ENCODE measurements at places on chromosomes 3 and 15.
A peak's percentile ranks its signal among the peaks of the same experiment; 100 is the strongest.

- DNase-seq: no peak
Measured at GRCh38 chr3:156843071-156843808, 17.1 kb downstream of the LEKR1 start.

GRCh38 chr3:195909644-195910498 is 1.5 kb upstream of the TNK2 start:
- peak; percentile 91 for DNase-seq

DNA sequence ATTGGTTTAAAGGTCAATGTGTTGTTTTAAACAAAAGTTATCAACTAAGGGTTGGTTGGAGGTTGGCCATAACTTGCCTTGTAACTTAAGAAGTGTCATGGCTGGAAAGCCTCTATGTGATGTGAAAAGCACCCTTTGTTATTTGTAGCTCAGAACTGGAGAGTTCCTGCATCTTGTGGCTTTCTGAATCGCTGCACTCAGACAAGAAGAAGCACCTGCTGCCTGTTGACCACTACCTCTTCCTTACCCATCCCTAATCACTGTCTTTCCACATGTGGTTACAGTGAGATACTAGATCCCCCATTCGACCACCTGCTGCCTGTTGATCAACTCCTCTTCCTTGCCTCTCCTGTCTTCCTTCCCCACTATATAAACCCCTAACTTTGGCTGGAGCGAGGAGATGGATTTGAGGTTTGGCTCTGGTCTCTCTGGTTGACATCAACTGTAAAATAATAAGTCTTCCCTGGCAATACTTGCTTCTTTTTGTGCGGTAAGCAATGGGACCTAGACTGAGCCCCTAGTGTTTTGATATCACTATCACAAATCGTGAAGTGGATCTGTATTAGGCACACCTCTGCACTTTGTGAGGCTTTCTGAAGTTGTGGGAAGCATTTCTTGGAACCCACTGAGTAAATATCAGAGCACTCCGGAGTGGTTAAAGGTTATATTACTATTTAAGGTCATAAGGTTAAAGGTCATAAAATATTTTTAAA is 13.8 kb downstream of the RPL39L start:
- DNase-seq: no peak

DNA sequence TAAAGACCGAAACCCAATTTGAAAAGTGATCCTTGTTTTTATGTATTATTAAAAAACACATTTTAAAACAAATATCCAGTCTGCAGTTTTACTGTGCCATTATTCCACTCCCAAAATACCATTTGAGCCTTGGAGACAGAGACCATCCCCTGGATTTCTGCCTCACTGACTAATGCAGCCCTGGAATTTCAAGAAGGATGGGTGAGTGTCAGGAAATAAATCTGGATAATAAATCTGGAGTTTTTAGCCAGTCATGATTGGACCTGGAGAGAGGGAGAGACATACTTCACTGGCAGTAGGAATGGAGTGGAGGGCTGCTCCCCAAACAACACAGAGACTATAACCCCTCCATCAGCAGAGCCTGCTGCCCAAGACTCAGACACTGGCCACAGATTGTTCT is 123.3 kb downstream of the MYLK start:
- no peak for DNase-seq

DNA sequence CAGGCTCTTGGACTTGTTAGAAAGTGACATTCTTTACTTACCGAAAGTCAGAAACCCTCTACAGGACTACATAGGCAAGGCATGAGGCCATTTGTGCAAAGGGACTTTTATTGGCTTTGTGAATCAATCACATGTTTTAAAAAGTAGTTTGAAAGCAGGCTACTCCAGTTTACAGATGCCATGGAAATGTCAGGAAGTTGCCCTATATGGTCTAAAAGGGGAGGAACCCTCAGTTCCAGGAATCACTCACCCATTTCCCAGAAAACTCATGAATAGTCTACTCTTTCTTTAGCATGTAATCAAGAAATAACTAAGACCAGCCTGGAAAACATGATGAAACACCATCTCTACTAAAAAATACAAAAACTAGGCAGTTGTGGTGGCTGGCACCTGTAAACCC is 51.0 kb upstream of the MKRN3 start:
- no peak for DNase-seq

- DNase-seq: no peak
Measured at GRCh38 chr3:56314842-56315241, 153.4 kb downstream of the ERC2 start.

- DNase-seq: no peak
Measured at GRCh38 chr3:161558236-161558635, 61.6 kb downstream of the OTOL1 start.

- DNase-seq: no peak
Measured at GRCh38 chr15:94293411-94294402, 62.3 kb downstream of the MCTP2 start.

DNA sequence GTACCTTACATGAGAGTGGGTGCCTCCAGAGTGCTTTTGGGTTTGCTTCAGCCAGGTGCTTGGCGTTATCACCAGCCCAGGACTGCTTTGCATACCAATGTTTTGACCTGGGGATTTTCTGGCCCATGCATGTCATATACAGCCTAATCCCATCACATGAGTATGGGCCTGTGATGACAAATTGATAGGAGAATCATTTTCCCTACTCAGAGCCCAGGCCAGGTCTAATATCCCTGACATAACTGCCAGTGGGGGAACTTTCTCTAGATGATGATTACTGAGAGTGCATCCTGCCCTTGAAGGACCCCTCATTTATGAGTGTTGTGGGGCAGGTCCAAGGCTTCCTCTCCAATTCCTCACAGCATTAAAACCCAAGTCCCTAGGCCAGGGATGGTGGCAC is 197.5 kb upstream of the LYSMD4 start:
- DNase-seq: no peak

DNA sequence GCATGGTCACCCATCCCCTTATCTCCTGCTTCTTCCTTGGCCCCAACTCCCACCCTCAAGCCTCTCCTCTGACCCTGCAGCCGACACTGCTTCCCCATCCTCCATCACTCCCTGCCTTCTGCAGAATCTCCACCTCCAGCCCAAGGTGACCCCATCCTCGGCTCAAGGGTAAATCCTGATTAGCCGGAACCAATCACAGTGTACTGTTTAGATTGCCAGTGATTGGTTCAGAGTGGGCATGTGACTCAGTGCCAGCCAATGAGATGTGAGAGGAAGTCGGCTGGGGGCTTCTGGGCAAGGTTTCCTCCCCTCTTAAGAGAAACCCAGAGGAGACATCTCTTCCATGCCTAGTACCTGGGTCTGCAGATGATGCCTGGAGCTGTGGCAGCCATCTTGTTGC is 10.3 kb downstream of the CACNA2D2 start:
- DNase-seq: no peak

- no peak for DNase-seq
Measured at GRCh38 chr3:74314696-74315095, 299.8 kb downstream of the CNTN3 start.

DNA sequence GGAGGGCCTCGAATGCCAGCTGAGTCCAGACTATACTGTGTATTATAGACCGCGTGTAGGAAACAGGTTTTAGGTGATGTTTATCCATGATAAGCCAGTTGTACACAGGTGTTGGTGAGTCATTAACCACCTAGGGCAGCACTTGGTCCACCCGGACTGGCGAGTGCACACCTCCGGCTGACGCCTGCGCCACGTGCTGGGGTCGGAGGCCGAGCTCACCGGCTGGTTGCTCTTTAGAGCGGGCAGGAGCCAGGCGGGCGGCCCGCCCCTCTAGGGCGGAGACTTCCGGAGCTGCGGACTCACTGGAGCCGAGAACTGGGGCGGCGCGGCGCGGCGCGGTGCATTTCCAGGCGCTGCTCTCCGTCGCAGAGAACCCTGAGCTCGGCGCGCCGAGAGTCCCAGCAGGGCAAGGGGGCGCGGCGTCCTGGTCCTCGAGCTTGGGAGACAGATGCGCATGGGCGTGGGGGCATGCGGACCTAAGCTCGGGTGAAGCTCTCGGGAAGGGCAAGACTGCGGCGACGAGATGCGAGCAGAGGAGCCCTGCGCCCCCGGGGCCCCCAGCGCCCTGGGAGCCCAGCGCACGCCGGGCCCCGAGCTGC is at the start of gene ESYT3:
Gene ESYT3 (plus strand): TSS at position 341 of the 599 bp plus-strand sequence. CDS start 183 bp downstream, at position 524.
- DNase-seq: peak; percentile 77

DNA sequence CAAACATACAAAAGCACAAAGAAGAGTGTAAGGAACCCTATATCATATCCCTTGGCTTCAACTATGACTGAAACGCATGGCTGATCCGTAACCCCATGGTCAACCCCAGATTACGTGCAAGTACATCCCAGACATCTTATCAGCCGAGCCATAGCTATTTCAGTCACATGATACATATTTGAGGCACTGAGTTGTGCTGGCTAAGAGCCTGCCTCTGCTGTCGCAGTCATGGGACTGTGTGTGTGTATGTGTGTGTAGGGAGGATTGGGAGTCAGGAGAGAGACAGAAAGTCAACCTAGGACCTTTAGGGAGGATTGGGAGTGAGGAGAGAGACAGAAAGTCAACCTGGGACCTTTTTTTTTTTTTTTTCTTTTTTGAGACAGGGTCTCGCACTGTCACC is 8.4 kb downstream of the ST6GAL1 start:
- no peak for DNase-seq

DNA sequence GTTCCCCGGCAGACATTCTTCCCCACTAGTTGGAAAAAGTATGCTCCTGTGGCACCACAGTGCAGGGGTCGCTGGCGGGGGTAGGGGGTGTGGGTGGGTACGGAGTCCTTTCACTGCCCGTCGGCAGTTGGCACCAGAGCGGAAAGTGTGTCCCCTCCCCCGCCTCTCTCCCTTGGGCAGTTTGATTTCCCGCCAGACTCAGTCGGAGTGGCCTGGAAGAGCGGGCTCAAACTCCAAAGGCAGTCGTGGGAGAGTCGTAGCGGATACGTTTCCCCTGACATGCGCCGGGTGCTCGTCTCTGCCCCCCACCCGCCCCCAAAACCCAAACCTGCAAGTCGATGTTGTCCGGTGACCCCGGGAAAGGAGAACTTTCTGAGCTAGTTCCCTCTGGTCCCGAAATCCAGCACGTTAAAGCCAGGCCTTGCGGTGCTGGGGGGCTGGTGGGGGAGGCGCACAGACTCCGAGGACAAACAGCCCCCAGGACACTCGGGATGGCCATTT is 4.4 kb upstream of the FOXB1 start:
- no peak for DNase-seq

- no peak for DNase-seq
Measured at GRCh38 chr15:68821841-68822381, 1.2 kb upstream of the ANP32A start.

- no peak for DNase-seq
Measured at GRCh38 chr15:51798281-51798680, 31.2 kb upstream of the TMOD3 start.

DNA sequence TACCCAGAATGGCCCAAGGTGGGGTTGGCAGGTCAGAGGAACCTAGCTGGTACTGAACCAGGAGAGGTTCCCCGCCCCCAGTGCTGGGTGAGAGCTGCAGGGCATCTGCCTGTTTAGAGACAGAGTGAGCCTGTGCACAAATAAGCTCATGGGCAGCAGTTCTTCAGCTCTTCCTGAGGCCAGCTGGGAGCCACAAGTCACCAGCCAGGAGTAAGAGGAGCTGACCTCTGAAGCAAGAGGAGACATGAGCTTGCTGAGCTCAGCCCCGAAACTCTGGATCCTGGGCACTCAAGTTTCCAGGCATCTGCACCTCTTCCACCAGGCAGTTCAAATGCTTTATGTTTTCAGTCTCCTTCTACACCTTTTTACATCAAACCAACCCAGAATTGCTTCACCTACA is 2.1 kb downstream of the RTP2 start:
- no peak for DNase-seq

- DNase-seq: no peak
Measured at GRCh38 chr3:39467394-39468107, at the start of gene MOBP. MOBP (plus strand) TSS chr3:39467680; CDS start chr3:39502070, 34,390 bp downstream.

DNA sequence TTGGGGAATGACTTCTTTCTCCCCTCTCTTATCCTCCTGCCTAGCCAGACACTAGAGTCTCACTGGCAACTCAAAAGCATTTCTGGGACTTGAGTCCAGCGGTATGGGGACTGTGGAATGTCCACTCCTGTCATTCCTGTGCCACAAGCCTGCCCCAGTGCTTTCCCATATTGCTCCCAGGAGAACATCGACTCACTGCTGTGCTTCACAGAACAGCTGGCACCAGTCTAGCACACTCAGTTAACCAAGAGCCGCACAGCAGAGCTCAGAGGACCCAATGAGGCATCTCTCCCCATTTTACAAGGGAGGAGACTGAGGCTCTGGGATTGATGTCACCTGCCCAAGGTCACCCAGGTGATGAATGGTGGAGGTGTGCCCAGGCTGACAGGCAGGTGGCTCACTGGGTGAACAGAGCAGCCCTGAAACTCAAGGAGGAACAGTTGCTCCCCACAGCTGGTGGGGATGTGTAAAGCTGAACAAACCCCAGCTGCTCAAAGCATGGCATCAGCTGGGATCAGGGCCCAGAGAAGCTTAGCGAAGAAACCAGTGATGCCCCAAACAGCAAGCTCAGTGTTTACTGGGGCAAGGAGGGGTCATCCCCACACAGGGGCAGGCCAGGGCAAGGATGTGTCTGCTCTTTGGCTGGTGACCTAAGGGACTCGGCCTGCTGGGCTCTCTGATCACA is 35.4 kb upstream of the DUSP7 start:
- DNase-seq: no peak

- DNase-seq: no peak
Measured at GRCh38 chr3:136334209-136334608, 84.1 kb downstream of the PCCB start.

GRCh38 chr15:70284438-70285214 is 186.9 kb upstream of the TLE3 start:
- no peak for DNase-seq

DNA sequence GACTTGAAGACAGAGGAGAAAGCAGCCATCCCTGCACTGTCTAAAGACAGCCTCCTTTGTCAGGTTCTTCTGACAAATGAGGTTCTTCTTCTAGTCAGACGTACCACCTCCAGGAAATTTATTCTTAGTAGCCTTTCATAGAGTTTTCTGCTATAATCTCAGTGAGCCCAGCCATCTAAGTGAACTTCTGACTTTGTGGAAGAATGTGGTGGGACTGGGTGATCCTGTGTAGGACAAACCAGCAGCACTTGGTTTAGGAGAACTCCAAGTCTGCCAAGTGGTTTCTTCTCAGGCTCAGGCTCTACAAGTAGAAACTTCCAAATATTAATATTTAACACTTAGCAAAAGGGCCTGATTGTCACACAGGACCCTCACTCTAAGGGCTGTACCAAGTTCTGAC is 52.1 kb downstream of the TIPARP start:
- DNase-seq: no peak
